ENCODE measurements at places on chromosomes 6 and 20.

DNA sequence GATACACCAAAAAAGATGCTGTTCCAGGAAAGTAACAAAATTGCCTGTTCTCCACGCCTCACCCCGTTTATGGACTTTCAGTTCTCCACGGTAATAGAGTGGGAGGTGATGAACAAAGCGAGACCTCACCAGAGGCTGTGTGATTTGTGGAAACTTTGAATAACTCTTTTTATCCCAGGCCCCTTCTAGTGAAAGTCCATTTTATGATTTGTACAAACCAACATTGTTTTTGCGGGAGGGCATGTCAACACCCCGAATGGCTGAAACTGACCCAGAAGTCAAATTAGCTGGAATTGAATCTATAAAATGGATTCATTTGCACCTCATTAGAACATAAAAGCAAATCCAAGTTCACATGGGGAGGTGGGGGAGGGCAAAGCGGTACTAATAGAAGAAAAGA is 517.8 kb downstream of the CDH26 start:
- no peak for DNase-seq

DNA sequence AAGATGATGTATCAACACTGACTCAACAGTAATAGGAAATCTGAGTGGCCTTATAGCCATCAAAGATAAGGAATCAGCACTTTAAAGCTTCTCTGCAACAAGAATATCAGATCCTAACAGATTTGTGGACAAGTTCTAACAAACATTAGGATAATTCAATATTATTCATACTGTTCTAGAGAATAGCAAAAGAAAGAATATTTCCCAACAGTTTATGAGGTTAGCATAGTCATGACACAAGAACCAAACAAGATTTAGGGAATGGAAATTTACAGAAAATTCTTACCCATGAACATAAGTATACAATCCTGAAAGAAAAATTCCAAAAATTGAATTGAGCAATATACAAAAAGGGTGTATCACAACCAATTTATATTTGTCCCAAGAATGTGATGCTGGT is 64.3 kb upstream of the BTBD3 start:
- no peak for DNase-seq

DNA sequence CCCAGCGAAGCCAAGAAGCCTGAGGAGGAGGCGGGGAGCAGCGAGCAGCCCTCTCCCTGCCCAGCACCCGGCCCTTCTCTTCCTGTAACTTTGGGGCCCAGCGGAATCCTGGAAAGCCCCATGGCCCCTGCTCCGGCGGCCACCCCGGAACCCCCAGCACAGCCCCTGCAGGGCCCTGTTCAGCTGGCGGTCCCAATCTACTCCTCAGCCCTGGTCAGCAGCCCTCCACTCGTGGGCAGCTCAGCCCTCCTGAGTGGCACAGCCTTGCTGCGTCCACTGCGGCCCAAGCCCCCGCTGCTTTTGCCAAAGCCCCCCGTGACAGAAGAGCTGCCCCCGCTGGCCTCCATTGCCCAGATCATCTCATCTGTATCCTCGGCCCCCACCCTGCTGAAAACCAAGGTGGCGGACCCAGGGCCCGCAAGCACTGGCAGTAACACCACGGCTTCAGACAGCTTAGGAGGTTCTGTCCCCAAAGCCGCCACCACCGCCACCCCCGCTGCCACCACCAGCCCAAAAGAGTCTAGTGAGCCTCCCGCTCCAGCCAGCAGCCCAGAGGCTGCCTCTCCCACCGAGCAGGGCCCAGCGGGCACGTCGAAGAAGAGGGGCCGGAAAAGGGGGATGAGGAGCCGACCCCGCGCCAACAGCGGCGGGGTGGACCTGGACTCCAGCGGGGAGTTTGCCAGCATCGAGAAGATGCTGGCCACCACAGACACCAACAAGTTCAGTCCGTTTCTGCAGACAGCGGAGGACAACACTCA is 81.9 kb downstream of the SSR1 start:
- DNase-seq = no peak

DNA sequence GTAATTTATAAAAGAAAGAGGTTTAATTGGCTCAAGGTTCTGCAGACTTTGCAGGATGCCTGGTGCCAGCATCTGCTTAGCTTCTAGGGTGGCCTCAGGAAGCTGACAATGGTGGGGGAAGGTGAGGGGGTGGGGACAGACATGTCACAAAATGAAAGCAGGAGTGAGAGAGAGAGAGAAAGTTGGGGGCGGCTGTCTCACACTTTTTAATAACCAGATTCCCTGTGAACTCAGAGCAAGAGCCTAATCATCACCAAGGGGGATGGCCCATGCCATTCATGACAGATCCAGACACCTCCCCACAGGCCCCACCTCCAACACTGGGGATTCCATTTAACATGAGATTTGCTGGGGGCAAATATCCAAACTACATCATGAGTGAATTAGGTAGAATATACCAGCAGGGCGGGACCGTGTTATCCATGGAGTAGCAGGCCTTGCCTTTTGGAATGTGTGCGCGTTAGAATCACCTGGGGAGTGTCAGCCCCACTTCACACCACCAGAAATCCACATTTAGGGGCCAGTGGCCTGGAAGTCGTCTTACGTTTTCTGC is 258.8 kb downstream of the CDH4 start:
- no peak for DNase-seq

DNA sequence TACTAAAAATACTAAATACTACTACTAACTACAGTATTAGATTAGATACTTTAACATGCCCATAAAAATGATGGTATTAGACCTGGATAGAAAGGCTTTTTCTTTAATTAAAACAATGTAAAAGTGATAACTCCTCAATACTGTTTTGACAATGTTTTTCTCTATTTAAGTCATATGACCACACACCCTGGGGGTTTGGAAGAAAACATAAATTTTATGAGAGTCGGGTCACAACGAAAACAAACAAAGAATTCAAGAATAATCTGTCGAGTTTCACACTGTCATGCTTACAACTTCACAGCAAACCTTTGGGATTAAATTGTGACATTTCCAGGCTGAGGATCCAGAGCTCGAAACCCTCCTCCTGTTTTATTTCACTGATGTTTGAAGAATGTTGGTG is 107.4 kb upstream of the SOX4 start:
- DNase-seq = no peak

- DNase-seq = no peak
Observed at GRCh38 chr6:146946559-146946958, 257.7 kb upstream of the STXBP5 start.

DNA sequence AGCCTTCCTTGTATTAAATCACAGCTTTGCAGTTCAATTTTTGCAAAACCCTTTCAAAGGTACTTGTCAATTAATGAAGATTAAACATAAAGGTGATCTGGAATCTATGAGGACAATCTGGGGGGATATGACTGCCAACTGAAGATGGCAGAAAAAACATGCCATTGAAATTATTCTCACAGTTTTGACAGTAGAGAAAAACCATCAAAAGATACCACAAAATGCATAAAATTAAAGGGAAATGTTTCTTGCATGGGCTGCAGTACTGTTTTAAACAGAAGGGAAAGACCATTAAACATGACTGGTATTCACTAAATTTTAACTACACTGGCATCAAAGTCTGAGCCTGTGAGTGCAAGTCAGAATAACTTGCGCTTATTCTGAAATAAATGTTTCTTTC is 194.2 kb downstream of the ATXN1 start:
- DNase-seq = no peak

GRCh38 chr6:145112711-145113148 is 622.6 kb downstream of the EPM2A start:
- no peak for DNase-seq

- DNase-seq = peak; percentile 15
Observed at GRCh38 chr6:142946924-142947713, 2.1 kb upstream of the HIVEP2 start.

- DNase-seq = no peak
Observed at GRCh38 chr20:14991023-14991422, 653.6 kb upstream of the FLRT3 start.

DNA sequence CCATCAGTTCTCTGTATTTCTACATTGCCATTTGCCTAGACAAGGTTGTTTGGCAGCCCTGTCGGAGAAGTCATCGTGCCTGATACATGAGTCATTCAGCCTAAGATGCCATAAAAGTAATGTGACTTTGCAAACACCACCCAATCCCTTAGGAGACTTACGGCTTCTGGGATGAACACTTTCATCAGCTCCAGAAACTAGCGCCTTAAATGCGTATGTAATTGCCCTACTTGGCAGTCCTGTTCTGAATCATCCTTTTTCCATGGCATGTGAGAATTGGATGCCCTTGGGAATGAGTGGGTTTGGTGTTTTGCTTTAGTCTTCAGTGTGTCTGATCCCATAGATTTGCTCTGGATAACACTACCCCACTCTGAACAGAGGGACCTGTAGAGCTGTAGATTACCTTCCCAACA is 158.5 kb downstream of the SASH1 start:
- peak; percentile 99 for DNase-seq

DNA sequence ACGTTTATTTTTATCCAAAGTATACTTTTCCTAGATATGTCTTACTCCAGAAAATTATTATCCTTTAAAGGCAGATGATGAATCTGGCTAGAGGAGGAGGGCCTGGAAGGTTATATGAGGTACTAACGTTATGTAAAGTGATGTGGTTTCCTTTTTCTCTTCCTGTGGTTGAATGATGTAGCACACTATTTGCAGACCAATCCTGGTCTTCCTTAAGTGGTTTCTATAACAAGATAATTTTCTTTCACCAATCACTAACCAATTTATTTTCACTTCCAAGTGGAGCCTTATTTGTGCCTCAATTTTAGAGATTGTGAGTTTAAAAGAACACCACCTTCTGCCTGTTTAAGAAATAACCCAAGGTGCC is 154.6 kb upstream of the SOX4 start:
- DNase-seq = no peak

DNA sequence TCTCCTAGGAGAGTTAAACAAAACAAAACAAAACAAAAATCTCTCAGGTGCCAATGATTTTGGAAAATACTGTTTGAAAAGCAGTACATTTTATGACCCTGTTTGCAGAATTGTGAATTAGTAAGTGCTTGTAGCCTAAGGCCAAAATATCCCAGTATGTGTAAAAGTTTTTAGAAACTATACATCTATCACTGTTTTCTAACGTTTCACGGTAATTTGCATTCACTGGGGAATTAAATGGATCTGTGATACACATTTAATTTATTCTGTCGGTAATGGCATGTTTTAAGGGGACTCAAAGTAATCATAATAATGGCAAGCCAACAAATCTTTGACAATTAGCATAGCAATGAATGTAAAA is 95.6 kb upstream of the FAM184A start:
- no peak for DNase-seq

- no peak for DNase-seq
Observed at GRCh38 chr20:32433311-32434021, 75.3 kb downstream of the ASXL1 start.

GRCh38 chr6:111909238-111909637 is 36.0 kb upstream of the FYN start:
- no peak for DNase-seq

DNA sequence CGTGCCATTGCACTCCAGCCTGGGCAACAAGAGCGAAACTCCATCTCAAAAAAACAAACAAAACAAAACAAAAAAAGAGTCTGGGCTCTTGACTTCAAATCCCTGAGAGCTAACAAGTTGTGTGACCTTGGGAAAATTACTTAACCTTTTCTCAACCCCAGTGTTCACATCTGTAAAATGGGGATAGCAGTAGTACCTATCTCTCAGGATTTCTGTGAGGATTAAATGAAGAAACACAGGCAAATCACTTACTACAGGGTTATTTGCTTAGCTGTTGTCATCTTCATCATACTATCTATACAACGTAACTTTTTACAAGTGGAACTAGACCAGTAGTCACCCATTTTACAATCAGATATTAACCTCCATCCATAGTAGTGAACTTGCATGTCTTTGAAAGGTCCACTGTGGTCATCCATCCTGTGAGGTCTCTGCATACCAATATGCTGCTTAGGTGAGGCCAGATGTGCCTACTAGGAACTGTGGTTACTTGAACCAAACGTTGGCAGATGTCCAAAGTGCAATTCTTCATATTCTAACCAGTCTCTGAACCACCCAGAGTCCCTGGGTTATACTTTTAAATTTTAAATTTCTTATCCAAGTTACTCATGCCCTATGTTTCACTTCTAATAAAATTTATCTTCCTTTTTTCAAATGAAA is 128.9 kb upstream of the BEND3 start:
- DNase-seq = no peak

DNA sequence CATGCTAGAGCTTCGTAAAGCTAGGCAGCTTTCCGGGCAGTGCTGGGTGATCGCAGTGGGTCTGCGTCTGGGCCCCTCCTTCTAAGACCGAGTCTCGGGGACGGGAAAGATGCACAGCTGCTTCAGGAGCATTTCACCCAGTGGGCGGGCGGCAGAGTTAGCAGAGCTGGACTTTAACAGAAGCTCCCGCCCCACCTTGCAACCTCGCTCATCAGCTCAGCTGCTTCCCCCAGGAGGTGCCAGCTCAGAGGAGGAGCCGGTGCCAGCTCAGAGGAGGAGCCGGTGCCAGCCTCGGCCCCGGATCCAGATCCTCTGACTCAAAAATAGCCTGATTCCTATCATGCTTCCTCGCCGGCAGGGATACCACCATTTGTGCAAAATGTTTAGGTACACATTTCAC is 94.5 kb upstream of the RPS6KA2 start:
- no peak for DNase-seq

DNA sequence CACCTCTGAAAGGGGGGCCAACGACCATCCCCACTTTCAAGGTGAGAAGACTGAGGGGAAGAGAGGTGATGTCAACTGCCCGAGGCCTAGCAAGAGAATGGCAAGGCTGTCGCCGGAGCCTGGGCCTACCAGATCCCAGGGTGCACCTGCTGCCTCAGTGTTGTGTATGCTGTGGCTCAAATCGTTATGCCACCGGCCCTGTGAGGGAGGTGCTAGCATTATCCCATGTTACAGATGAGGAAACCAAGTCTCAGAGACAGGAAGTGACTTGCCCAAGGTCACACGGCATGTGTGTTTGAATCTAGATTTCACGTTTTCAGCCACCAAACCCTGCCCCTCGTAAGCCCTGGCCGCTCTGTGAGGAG is 152.5 kb downstream of the CEBPB start:
- DNase-seq = no peak

- no peak for DNase-seq
Observed at GRCh38 chr6:168584671-168585070, 143.7 kb downstream of the SMOC2 start.

- no peak for DNase-seq
Observed at GRCh38 chr20:54717983-54718382, 242.6 kb downstream of the DOK5 start.

DNA sequence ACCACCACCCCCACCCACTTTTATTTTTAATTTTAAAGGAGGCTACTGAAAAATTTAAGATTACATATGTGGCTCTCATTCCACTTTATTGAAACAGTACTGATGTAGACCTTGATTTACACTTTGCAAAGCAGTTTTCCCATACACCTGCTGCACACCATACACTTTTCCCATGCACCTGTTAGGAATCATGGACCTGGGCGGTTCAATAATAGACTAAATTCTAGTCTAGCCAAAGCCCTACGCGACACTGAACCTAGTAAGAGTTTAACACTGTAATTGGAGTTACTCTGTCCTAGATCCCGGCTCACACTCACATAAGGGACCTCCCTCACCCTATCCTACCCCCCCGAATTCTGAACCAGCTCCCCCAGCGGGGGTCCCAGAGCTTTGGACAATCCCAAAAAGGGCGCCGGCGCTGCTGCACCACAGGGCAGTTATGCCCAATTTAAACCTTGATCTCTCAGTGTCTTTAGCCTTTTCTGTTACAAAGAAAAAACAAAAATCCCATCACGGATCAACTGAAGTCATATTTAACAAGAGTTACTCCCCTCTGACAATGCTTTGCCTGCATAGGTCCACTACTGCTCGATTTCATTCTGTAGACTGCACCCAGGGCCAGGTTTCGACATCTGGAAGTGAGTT is 2.4 kb upstream of the GCLC start:
- no peak for DNase-seq

Data from GM04503 (cell line).